ENCODE measurements at places on chromosomes 7 and 10. TPM values are rescaled to one million over a fixed set of nuclear protein-coding genes. Genes with fewer than 3 reads are reported as not detected.

PVRIG gene
- total RNA-seq = 84.1 TPM

COL13A1 gene
- total RNA-seq = 22.0 TPM

LIPK gene
- total RNA-seq = not detected

NOLC1 gene
- total RNA-seq = 47.5 TPM

IFIT2 gene
- 103 TPM for total RNA-seq

ZNF239 gene
- 1.4 TPM for total RNA-seq

LRRC18 gene
- total RNA-seq = not detected

GIMAP4 gene
- total RNA-seq = 215 TPM

BCAP29 gene
- 27.1 TPM for total RNA-seq

PLXDC2 gene
- 16.9 TPM for total RNA-seq

NUDT5 gene
- total RNA-seq = 39.1 TPM

CHCHD1 gene
- 7.0 TPM for total RNA-seq

PANK1 gene
- total RNA-seq = 2.2 TPM

SLC16A12 gene
- total RNA-seq = not detected

HMX3 gene
- not detected for total RNA-seq

OR2A12 gene
- total RNA-seq = not detected
